ENCODE measurements at places on chromosomes 1 and 21.

DNA sequence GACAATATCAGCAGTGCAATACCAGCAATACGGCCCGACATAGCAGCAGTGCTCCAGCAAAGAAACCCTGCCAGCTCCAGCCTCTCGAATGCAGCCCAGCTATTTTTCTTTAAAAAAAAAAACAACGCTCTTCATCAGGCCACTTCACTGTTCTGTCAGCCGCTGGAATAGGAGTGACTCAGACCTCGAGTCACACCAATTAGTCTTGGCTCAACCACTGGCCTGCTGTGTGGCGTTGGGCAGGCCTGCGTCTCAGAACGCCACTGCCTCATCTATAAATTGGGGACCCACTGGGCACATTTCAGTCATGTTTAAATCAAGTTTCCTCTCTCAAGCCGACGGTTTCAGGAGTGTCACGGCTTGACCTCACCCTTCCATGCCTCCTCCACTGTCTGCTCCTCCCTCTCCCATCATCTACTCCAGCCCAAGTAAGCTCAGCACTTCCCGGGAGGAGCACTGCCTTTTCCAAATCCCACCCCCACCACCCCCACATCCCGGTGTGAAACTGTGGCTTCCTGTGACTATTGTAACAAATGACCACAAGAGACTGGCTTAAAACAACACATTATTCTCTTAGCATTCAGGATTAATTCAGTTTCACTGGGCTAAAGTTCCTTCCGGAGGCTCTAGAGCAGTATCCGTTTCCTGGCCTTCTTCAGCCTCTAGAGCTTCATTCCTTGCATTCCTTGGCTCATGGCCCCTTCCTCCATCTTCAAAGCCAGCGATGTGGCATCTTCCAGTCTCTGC is 71.9 kb upstream of the EFHD2 start:
- no peak for DNase-seq

- DNase-seq, result no peak
Observed at GRCh38 chr1:214718724-214719123, 115.7 kb downstream of the CENPF start.

DNA sequence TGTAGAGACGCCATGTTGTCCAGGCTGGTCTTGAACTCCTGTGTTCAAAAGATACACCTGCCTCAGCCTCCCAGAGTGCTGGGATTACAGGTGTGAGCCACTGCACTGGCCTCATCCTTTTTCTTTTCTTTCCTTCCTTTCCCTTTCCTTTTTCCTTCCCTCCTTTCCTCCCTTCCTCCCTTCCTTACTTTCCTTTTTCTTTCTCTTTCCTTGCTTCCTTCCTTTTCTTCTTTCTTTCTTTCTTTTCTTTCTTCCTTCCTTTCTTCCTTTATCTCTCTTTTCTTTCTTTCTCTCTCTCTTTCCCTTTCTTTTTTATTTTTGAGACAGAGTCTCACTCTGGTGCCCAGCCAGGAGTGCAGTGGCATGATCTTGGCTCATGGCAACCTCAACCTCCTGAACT is 5.8 kb downstream of the FAM229A start:
- no peak for DNase-seq

- no peak for DNase-seq
Observed at GRCh38 chr1:172149346-172149745, 271.1 kb upstream of the C1orf105 start.

DNA sequence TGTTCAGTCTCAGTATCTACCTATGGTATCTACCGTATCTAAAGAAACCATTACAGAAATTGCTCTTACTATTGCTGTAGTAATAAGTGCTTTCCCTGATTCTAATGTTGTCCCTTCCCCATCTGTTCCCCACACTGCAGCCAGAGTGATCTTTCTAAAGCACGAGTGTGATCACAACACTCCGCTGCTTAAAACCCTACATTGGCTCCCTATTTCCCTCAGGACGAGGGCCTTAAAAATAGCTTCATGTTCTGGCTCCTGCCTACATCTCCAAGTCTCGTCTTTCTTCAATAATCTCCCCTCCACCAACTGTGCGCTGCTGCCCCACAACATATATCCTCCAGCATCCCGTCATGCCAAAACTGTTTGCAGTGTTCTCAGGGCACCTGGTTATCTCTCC is 150.6 kb downstream of the SDCCAG8 start:
- no peak for DNase-seq

- DNase-seq, result no peak
Observed at GRCh38 chr1:154996966-154997701, 3.7 kb downstream of the LENEP start.

DNA sequence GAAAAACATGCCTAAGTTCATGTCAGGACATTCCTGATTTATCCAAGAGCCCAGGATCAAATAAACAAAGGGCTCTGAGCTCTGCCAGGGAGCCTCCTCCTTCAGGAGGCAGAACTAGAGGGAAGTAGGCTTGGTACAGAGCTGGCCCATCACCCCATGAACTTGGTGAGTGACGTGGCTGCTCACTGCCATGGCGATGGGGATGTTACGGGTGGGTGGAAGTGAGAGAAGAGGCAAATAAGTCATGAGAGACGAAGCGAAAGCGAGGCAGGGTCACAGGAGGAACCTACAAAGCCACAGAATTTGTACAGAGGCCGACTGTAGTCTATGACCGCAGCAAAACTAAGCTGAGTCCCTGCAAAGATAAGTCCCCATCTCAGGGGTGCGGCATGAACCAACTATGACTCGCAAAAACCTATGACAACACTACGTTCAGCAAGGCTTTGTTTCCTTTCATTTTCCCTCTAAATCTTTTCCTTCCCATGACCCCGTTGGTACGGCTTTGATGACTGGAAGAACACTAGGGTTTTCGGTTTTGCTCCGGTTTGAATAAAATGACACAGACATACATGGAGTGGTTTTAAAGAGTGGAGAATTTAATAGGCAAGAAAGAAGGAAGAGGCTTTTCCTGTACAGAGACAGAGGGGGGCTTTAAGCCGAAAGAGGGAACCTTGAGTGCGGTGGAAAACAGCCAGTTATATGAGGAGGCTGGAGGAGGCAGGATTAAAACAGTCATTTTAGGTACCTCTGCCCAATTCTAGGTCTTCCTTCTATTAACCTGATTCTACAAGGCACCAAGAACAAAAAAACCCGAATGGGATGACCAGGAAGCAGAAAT is 74.1 kb downstream of the CD46 start:
- peak; percentile 98 for DNase-seq

DNA sequence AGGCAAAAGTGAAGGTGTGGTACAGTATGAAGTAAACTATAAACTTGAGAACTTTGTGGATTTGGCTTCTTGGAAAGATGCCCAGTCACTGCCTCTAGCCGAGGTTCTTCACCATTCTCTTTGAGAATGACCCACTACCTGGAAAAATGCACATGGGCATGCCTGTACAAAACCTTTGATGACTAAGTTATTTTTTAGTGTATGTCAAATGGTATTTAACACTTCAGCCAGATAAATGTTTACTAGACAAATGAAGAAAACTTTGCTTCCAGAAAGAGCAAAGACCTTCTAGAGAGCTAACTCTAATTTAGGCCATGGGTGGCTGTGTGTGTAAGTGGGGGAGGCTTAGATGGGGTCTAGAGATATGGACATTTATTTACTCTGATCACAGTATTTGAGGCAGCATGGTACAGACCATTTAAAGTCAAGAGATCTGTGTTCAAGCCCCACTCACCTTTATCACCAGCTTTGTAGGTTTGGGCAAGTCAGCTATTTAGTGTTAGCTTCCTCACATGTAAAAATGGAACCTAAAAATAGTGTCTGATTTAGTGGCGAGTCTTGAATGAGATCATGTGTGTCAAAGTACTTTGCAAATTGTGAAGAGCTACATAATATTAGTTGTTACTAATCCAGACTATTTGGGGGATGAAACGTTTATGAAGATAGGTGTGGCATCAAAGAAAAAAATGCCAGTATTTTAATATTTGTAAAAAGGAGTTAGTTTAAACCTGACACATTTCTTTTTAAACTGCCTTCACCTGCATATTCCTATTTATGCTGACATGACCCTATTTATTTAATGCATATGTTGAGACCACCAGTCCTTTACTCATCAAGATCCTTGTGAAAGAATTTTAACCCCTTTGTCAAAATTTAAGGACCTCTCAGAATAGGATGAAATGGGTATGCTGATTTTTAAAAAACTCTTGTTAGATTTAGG is 20.2 kb downstream of the NFYC start:
- DNase-seq, result peak; percentile 65

DNA sequence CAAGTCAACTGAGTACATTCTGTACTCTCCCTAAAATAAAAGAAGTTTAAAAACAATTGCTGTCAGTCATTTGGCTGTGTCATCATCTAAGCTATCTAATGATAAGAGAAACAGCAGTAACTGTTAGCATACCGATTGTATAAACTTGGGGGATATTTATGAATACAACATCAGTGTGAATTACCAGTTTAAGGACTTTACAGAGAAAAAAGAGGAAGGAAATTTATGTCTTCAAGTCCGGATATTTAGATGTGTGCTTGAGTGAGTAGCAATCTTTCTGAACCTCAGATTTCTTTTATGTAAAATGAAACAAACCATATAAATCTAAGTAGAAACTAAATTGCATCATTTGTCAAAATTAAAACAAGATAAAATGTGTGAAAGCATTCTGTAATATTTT is 1557.0 kb downstream of the MRPL39 start:
- DNase-seq, result peak; percentile 33

- DNase-seq, result peak; percentile 80
Observed at GRCh38 chr1:223639331-223639749, 26.2 kb downstream of the CAPN8 start.

DNA sequence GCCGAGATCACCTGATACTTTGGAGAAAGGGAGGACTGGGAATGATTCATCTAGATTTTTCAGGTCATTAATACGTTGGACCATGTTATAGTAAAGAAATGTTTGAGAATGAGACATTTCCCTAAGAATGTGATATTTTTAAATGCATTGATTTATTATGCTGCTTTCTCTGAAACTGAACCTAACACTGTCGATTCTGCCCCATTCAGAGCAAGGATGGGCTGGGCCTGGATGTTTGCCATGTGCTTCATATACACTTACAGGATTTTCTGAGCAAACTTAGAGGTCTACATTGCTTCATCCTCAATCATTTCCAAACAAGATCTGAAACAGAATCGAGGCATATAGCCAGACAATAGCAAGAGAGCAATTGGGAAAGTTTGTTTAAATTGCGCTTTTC is 183.3 kb downstream of the CRB1 start:
- no peak for DNase-seq
